ENCODE measurements at places on chromosomes 16 and 17.
A peak's percentile ranks its signal among the peaks of the same experiment; 100 is the strongest.

DNA sequence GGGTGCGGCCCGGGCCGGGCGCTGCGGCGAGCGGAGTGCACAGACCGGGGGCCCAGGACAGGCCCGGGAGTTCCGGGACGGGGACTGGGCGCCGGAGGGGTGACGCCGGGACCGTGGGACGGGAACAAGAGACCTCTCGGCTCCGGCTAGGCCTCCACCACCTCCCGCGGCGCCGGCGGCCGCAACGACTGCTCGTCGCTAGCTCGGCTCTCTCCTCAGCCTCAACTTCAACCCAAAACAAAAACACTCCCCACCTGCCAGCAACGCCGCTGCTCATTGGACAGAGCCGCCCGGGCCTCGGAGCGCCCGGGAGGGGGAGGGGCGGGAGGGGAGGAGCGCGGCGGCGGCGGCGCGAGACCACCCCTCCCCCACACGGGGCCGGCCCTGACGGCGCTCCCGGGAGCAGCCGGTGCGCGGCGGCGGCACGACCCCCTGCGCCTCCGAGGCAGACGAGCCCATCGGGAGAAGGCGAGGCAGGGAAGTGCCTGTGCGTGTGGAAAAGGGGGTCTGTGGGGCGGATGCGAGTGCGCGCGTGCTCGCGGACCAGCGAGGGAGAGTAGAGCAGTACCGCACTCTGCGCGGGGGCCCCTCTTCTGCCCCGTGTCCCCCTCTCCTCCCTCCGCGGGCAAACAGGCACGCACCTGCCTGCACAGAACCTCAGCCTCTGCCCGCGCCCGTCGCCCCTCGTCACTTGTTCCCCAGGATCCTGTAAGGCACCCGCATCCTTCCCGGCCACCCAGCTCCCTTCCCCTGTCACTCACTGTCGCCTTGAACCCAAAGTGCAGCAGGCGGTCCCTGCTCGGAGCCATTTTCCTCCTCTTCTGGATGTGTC is at the start of gene FBXL20:
TSS of gene FBXL20 (minus strand) at position 215 of the 832 bp plus-strand sequence. CDS start 224 bp downstream, outside the sequence.
- peak; percentile 91 for DNase-seq

DNA sequence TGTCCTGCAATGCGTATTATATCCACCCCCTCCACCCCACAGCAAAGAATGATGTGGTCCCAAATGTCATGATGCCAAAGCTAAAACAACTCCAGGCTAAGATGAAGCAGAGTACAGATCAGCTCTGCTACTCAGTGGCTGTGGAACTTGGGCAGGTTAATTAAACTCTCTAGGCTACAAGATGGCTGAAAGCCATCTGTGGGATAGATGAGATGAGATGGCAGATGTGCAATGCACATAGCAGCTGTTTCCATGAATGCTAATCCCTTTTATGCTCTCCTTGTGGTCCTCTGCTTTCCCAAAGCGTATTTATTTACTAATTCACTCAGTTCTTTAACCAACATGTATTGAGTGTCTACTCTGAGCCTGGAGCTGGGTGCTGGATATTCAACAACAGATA is 114.4 kb downstream of the GRIN2A start:
- DNase-seq, result no peak

GRCh38 chr17:79087428-79088143 is 13.0 kb downstream of the ENGASE start:
- peak; percentile 89 for DNase-seq

GRCh38 chr16:68659412-68660358 is 14.6 kb downstream of the CDH3 start:
- DNase-seq, result no peak

DNA sequence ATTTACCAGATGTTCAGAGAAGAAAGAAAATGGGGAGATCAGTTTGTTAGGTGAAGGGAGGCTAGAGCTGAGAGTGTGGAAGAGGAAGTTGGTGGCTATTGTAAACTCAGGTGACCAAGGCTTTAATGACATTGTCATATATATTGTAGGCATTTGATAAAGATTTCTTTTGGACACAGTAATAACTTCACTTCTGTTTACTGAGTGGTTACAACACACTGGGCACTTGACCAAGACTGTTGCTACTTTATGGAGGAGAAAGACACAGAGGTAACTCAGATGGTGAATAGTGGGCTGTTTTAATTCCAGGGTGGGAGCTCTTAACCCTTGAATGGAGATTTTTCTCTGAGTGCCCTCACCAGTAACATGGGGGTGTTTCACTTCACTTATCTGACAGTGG is 46.0 kb downstream of the TNRC6A start:
- no peak for DNase-seq

- no peak for DNase-seq
Observed at GRCh38 chr16:49716339-49716934, 139.5 kb downstream of the ZNF423 start.

- no peak for DNase-seq
Observed at GRCh38 chr17:74646231-74646630, 22.7 kb upstream of the CD300E start.

GRCh38 chr17:57752031-57752905 is 7.2 kb upstream of the CCDC182 start:
- no peak for DNase-seq

- no peak for DNase-seq
Observed at GRCh38 chr16:76193906-76194615, 83.1 kb upstream of the CNTNAP4 start.

DNA sequence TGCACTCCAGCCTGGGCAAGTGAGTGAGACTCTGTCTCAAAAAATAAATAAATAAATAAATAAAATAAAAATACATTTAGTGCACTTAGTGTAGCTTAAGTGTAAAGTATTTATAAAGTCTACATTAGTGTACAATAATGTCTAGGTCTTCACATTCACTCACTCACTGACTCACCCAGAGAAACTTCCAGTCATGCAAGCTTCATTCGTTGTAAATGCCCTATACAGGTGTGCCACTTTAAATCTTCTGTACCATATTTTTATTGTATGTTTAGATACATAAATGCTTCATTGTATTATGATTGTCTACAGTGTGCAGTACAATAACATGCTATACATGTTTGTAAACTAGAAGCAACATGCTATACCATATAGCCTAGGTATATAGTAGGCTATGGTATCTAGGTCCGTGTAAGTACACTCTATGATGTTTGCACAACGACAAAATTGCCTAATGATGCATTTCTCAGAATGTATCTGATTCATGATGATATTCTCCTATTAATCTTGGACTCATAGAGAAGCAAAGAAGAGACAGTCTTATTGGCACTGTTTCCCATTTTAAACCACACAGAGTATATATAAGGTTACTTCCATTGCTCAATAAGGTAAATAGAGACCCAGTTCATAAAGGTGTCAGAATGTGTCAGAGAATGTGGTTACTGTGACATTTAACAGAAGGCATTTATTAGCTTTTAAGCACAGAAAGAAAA is 1314.9 kb downstream of the CDH11 start:
- DNase-seq, result no peak

GRCh38 chr17:65191811-65192740 is 54.9 kb downstream of the RGS9 start:
- no peak for DNase-seq

DNA sequence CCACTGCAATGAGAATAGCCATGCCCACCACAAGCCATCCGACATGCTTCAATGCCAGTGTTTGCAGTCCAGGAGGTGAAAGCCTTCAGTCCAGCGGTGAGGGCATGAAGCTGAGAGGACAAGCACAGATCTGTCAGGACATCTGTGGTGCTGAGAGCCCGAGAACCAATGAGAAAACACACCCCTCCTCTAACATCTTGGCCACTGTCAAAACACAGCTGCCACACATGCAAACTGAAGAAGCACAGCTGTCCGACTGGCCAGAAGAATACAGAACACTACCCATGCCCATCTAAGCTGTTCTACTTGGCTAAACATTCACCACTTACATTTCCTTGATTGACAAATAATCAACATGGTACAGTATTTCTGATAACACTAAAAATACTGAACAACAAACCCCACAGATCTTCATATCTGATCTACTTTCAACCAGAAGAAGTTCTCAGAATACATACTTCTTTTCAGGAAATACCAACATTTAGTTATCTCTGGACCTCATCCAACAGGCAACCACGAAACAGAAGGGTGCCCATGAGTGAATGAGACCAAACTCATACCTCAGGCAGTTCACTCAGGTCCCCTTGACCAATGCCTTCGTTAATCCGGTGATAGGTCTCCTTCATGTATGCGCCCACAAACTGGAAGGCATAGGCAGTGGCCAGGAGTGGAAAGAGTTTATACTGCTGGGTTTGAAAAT is 10.2 kb upstream of the FBF1 start:
- DNase-seq, result no peak

GRCh38 chr16:50354629-50355456 is 13.9 kb downstream of the BRD7 start:
- no peak for DNase-seq

DNA sequence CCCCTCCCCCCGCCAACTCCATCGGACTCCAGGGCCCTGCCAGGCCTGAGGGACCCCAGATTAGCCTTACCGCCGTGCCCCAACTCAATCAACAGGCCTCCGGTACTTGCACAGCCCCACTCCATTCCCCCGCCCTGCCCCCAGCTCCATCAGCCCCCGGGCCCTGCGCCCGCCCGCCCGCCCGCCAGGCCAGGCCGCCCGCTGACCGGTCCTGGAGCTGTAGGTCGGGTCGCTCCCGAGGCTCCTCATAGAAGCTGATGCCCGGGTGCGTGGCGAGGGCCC is 308 bp downstream of the GTF3C1 start:
- DNase-seq, result no peak

DNA sequence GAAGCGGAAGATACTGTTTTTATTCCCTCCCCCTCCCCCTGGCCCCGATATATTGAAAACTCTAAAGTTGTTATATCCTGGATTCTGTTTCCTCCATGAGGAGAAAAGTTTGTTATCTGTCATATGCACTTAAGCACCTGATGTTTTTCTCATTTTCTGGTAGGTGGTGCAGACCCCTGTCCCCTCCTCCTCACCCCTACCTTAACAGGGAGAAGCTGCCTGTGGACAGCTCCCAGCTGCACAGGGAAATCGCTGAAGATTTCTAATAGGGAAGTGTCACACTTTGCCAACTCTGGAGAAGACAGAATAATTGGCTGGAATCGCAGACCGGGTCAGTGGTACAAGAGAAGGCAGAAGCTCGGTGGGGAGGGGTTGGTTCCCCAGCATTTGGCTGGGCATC is 45.3 kb upstream of the TOB1 start:
- no peak for DNase-seq

DNA sequence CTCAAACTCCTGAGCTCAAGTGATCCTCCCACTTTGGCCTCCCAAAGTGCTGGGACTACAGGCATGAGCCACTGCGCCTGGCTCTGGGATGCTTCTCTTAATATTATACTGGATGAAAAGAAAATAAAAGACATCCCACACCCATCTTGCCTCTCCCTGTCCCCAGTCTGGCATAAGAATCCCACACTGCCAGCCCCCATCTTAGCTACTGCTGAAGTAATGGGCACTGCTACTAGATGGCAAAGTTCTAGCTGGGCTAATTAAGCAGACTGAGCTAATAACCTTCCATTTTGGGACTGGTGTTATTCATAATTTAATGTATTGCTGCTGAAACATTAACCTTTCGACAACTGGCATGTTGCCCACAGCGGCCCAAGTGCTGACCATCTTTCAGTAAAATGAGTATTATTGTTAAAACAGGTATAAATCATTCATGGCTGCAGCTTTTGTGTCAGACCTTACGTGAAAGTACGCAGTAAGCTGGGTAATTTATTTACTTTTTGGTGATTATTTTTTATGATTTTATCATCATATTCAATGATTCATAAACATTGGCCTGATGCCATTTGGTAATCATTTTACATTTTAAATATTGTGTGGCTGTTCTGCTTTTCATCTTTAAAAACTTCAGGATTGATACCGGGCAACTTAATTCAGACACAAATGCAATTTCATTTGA is 47.4 kb upstream of the ZFHX3 start:
- DNase-seq, result no peak

- no peak for DNase-seq
Observed at GRCh38 chr16:7344830-7345780, 12.5 kb downstream of the RBFOX1 start.

- DNase-seq, result no peak
Observed at GRCh38 chr17:76593959-76594358, 8.3 kb upstream of the ST6GALNAC2 start.

DNA sequence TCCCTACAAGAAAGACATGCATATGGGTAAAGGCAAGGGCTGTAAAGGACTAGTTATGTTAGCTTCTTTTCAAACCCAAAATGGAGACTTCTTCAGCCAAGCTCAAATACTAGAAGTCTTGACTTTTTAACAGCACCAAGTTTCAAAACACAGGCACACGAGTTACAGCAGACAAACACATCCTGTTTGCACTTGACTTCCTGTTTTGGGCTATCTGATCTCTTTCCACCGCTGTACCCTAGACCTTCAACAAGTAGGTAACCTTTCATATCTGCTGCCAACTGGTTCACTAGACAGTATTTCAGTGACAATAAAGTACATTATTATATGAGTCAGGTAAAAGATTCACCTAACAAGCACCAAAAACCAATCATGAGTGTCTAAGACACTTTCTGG is 12.3 kb downstream of the RFFL start:
- DNase-seq, result no peak

GRCh38 chr16:77949445-77949844 is 72.9 kb upstream of the CLEC3A start:
- no peak for DNase-seq

- DNase-seq, result no peak
Observed at GRCh38 chr16:53982631-53983042, 278.7 kb downstream of the FTO start.

- DNase-seq, result no peak
Observed at GRCh38 chr16:73997971-73998370, 298.6 kb upstream of the PSMD7 start.

GRCh38 chr17:18344021-18344420 is 19.3 kb downstream of the SHMT1 start:
- no peak for DNase-seq

- no peak for DNase-seq
Observed at GRCh38 chr16:25035494-25036405, 20.6 kb upstream of the ARHGAP17 start.

DNA sequence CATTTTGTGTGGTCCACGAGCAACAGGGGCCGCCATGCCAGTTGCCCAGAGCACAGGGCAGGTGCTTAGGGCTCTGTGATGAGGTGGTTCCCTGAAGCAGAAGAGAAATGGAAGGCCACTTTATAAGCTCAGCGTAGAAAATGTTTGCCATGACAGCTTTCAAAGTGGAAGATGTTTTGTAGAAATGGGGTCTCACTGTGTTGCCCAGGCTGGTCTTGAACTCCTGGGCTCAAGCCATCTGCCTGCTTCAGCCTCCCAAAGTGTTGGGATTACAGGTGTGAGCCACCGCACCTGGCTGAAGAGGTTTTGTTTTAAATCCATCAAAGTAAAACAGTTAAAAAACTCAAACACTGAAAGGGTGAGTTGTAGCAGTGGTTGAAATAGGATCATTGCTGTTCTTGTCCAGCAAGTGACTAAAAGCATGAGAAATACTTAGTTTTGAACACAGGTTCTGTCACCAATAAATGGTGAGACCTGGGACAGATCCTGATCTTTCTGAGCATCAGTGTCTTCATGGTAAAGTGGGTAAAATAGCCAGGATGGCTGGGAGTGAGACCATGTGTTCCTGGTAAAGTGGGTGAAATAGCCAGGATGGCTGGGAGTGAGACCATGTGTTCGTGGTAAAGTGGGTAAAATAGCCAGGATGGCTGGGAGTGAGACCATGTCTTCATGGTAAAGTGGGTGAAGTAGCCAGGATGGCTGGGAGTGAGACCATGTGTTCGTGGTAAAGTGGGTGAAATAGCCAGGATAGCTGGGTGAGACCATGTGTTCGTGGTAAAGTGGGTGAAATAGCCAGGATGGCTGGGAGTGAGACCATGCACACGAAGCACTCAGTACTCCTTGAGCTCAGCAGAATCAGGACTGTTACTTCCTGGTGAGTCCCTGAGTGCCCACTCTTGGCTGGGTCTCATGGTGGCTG is 46.0 kb downstream of the BANP start:
- DNase-seq, result no peak

Data from mesothelial cell of epicardium (in vitro differentiated cells).